Transverse colon (tissue), 4 donors: ENCODE measurements at places on chromosomes 3 and 15. TPM values are rescaled to one million over a fixed set of nuclear protein-coding genes. Genes with fewer than 3 reads are reported as not detected.
A peak's percentile ranks its signal among the peaks of the same experiment; 100 is the strongest.

GRCh38 chr3:17852217-17852616 lies 109.8 kb upstream of the TBC1D5 start:
- no peaks in the 10 kb centered on the region for H3K36me3 ChIP-seq
- no peak overlapping the region for H3K4me3 ChIP-seq
- H3K27me3 ChIP-seq, result no peaks in the 10 kb centered on the region
- no peak overlapping the region for H3K27ac ChIP-seq
- no peaks in the 10 kb centered on the region for H3K4me1 ChIP-seq
- DNase-seq, result no peak

DNA sequence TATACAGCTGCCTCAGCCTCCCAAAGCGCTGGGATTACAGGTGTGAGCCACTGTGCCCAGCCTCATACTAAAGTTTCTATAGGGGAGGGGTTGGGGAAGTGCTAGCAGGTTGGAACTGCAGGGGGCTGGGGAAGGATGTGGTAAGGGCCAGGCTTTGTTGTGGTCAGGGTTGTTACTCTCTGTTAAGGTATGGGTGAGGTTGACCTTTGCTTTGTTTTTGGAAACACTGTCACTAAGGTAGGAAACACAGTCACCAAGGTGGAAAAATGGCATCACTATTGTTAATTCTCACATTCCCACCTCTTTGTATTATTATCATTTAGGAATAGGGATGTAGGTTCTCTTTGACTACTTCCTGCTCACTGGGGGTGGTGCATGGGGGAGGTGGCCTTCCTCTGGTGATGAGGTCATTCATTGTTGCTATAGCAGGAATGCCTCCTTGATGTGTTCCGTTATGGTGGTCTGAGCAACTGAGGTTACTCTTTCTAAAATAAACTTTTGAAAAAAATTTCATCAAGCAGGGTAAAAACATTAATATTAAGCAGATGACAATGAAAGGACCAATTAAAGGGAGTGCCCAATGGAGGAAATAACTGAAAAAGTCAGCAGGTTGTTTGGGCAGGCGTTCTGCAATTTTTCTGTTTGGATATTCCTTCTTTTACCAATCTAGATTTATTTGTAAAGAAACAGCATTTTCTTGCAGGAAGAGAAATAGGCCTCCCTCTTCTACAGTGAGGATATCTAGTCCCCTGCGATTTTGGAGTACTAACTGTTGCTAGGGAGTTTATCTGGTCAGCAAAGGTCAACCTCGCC lies 150.5 kb downstream of the WDR76 start:
- no peak overlapping the region for H3K4me3 ChIP-seq
- no peaks in the 10 kb centered on the region for H3K36me3 ChIP-seq
- no peak overlapping the region for H3K27ac ChIP-seq
- no peaks in the 10 kb centered on the region for H3K27me3 ChIP-seq

- H3K4me3 ChIP-seq, result no peak overlapping the region
- no peak for DNase-seq
- no peaks in the 10 kb centered on the region for H3K27me3 ChIP-seq
- no peak overlapping the region for H3K27ac ChIP-seq
- H3K4me1 ChIP-seq, result no peaks in the 10 kb centered on the region
- no peaks in the 10 kb centered on the region for H3K36me3 ChIP-seq
Measured at GRCh38 chr15:63077952-63078351, 35.4 kb downstream of the TPM1 start.

DNA sequence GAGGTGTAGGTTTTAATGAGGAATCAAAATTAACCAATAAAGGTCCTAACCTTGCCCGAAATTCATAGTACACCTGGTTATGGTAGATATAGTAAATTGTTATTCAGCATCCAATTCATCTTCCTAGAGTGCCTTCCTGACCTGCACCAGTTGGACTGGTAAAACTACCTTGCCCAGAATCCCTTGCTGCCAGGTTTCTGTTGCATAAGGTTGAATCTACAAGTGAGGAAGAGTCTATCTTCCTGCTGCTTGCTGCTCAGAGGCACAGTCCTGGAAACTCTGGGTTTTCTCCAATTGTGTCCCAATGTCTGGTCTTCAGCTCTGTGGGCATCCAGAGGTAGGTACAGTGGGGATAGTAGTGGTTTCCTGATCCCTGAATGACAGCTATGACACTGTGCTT lies 17.3 kb downstream of the CCDC54 start:
- no peak overlapping the region for H3K27ac ChIP-seq
- H3K36me3 ChIP-seq, result no peaks in the 10 kb centered on the region
- no peaks in the 10 kb centered on the region for H3K4me1 ChIP-seq
- DNase-seq, result no peak
- H3K4me3 ChIP-seq, result no peak overlapping the region

GRCh38 chr3:76698136-76698706 lies 341.7 kb upstream of the ROBO2 start:
- no peaks in the 10 kb centered on the region for H3K4me1 ChIP-seq
- no peak overlapping the region for H3K27ac ChIP-seq
- H3K36me3 ChIP-seq, result no peaks in the 10 kb centered on the region
- no peak for DNase-seq
- H3K4me3 ChIP-seq, result no peak overlapping the region
- no peaks in the 10 kb centered on the region for H3K27me3 ChIP-seq

DNA sequence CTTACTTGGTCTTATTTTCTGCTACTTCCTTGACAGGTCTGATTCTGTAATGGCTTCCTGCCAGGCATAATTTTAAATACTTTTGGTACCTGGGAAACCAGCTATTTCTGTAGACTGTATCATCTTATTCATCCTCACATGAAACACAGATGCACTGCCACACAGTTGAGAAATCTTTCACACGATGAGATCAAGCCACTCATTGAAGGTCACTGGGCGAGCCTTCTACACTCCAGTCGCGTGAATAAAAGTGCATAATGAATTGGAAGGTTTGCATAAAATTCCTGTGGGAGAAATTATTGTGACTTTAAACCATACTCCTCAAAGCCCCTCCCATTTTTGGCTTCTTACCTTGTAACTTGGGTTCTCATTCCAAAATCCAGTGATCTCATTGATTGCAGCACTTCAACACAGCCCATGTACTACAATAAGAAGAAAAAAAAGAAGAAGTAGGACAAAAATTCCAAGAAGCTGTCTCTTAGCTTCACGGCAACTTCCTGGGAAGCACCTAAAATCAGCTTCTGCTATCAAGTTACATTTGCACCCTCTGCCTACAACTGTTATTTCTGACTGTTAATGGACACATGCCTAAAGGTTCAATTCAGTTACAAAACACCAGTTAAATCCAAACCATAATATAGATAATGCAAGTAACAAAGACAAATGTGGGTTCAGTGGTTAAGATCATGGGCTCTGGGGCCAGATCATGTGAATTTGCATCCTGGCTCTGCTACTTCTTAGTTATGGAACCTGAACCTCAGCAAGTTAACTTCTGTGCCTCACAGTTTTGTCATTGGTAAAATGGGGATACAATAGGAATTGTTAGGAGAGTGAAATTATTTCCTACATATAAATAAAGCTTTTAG lies 39.0 kb downstream of the SHC4 start:
- H3K36me3 ChIP-seq, result no peaks in the 10 kb centered on the region
- DNase-seq, result no peak
- H3K27ac ChIP-seq, result no peak overlapping the region
- H3K4me3 ChIP-seq, result no peak overlapping the region

- H3K27ac ChIP-seq, result no peak overlapping the region
- no peak for DNase-seq
- no peaks in the 10 kb centered on the region for H3K27me3 ChIP-seq
Measured at GRCh38 chr3:56269755-56270535, 198.3 kb downstream of the ERC2 start.

DNA sequence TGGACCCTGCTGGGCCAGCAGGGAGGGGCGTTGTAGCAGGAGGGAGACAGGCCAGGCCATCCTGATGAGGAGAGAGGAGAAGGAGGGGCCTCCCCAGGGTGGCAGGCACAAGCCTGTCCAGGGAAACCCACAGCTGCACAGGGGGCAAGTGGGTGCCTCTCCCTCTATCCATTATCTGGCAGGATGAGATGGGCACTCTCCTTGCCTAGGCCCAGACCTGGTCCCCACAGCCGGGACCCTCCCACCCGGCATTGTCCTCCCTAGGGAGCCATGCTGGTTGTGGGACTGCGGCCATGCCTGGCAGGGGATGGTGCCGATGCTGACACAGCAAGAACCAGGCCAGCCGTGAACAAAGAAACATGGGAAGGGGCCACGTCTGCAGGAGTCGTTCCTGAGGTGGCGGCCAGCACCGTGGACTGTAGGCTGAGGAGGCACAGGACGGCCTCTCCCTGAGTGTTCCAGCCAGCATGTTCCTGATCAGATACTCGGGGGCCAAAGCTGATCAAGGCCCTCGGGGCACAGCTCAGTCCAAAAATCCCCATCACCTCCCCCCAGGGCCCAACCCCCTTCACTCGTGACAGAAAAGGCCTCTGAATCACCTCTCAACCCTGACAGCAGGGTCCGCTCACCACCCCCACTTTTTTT lies 19.2 kb upstream of the CYP11A1 start:
- no peak overlapping the region for H3K27ac ChIP-seq
- H3K36me3 ChIP-seq, result no peaks in the 10 kb centered on the region
- H3K4me1 ChIP-seq, result no peaks in the 10 kb centered on the region
- no peaks in the 10 kb centered on the region for H3K27me3 ChIP-seq

- DNase-seq, result no peak
- no peaks in the 10 kb centered on the region for H3K27me3 ChIP-seq
- no peak overlapping the region for H3K4me3 ChIP-seq
- H3K36me3 ChIP-seq, result no peaks in the 10 kb centered on the region
- H3K27ac ChIP-seq, result no peak overlapping the region
Measured at GRCh38 chr15:66144978-66145725, 108.4 kb downstream of the MEGF11 start.

GRCh38 chr15:50168379-50168778 lies 13.6 kb upstream of the SLC27A2 start:
- no peaks in the 10 kb centered on the region for H3K27me3 ChIP-seq
- no peak overlapping the region for H3K4me3 ChIP-seq
- DNase-seq, result no peak

DNA sequence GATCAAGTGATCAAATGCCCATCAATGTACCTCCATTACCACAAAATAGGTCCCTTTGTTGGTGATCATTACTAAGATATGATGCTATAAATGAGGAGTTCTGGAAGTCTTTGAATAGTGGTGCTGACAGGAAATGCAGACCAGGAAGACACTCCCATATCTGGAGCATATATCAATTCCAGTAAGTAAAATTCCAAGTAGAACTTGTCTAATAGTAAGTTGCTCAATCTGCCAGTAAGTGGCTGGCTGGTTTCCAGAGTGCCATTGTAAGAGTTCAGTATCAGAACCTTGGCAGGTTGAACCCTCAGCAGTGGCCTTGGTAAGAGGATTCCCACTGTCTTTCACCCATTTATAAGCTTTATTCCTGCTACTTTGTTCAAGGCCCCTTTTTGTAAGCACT lies 379.9 kb upstream of the RBMS3 start:
- no peaks in the 10 kb centered on the region for H3K4me1 ChIP-seq
- no peak overlapping the region for H3K4me3 ChIP-seq
- no peak for DNase-seq
- no peaks in the 10 kb centered on the region for H3K36me3 ChIP-seq

DNA sequence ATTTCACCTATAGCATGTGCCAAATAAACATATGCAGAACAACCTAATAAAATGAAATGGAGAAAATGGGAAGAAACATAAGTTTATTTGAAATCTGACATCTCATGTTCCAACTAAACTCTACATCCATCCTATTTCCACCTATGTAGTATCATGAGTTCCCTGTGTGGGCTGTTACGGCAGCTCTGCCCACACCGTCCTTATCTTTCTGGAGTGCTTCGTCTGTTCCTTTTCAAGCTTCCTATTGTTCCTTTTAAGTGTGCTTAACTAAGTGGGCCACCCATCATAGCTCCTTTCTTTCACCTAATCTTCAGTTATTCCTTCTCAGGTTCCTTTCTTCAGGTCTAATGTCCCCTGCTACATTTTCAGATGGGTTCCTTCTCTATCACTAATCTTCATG lies 17.3 kb downstream of the RYR3 start:
- no peak for DNase-seq
- no peaks in the 10 kb centered on the region for H3K4me1 ChIP-seq
- H3K27ac ChIP-seq, result no peak overlapping the region
- H3K36me3 ChIP-seq, result no peaks in the 10 kb centered on the region

Gene HTR3E
- 1.8 TPM for total RNA-seq

GRCh38 chr15:70935631-70936030 lies 43.0 kb downstream of the LRRC49 start:
- no peak overlapping the region for H3K4me3 ChIP-seq
- no peak overlapping the region for H3K27ac ChIP-seq
- no peaks in the 10 kb centered on the region for H3K4me1 ChIP-seq
- no peaks in the 10 kb centered on the region for H3K36me3 ChIP-seq
- no peak for DNase-seq

DNA sequence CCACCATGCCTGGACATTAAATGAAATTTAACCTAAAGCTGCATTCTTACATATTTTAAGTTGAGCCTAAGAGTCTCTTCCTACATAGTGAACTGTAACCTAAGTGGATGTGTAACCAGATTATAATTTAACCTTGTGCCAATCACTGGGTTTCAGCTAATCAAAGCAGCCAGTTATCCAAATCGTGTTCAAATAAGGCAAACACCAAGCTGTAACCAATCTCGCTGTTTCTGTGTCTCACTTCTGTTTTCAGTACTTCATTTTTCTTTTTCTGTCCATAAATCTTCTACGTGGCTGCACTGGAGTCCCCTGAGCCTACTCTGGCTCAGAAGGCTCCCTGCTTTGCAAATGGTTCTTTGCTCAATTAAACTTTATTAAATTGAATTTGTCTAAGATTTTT lies 186.1 kb upstream of the CNTN6 start:
- no peak for DNase-seq
- no peaks in the 10 kb centered on the region for H3K36me3 ChIP-seq
- H3K27ac ChIP-seq, result no peak overlapping the region
- H3K4me3 ChIP-seq, result no peak overlapping the region

Gene ELL3
- total RNA-seq, result 23.9 TPM

Gene SPSB4
- total RNA-seq, result not detected

Gene ZNF80
- not detected for total RNA-seq

- DNase-seq, result no peak
- H3K4me1 ChIP-seq, result no peaks in the 10 kb centered on the region
- no peaks in the 10 kb centered on the region for H3K36me3 ChIP-seq
- H3K4me3 ChIP-seq, result peak overlapping the region; percentile 15
- peak overlapping the region; percentile 77 for H3K27ac ChIP-seq
- H3K27me3 ChIP-seq, result no peaks in the 10 kb centered on the region
Measured at GRCh38 chr3:187039100-187039722, 100.1 kb downstream of the RPL39L start.

DNA sequence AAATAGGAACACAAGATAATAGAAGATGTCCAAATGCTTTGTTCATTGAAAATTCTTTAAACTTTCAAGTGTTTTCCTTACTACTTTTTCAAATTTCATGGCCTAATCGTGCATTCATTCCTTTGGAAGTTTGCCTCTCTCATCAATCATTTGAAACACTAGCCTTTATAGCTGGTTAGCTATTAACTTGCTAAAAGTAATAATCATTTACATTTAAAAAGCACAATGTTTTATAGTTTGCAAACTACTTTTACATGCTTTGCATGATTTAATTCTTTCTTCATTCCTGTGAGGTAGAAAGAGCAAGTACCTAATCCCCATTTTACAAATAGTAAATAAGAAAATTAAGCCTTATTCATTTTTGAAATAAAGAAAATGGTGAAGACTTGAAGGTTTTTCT lies 137.4 kb upstream of the SLC7A14 start:
- H3K4me1 ChIP-seq, result no peaks in the 10 kb centered on the region
- H3K27me3 ChIP-seq, result peaks cover 1% of the 10 kb centered on the region
- DNase-seq, result no peak
- H3K4me3 ChIP-seq, result no peak overlapping the region
